ENCODE measurements at places on chromosomes 16 and 17.

- no peak overlapping the region for H3K4me3 ChIP-seq
- no peak overlapping the region for H3K27ac ChIP-seq
- no peak for DNase-seq
- H3K4me1 ChIP-seq, result no peaks in the 10 kb centered on the region
- no peaks in the 10 kb centered on the region for H3K27me3 ChIP-seq
- no peaks in the 10 kb centered on the region for H3K36me3 ChIP-seq
These were observed 16.1 kb upstream of the ZNF469 start for GRCh38 chr16:88366704-88367047.

GRCh38 chr17:48527547-48527932, 3.3 kb downstream of the HOXB1 start:
- no peaks in the 10 kb centered on the region for H3K36me3 ChIP-seq
- DNase-seq, result no peak
- H3K4me1 ChIP-seq, result peaks cover 11% of the 10 kb centered on the region

GRCh38 chr16:4213737-4214136, 28.1 kb downstream of the SRL start:
- no peak overlapping the region for H3K27ac ChIP-seq
- peaks cover 13% of the 10 kb centered on the region for H3K4me1 ChIP-seq
- DNase-seq, result peak; percentile 26

DNA sequence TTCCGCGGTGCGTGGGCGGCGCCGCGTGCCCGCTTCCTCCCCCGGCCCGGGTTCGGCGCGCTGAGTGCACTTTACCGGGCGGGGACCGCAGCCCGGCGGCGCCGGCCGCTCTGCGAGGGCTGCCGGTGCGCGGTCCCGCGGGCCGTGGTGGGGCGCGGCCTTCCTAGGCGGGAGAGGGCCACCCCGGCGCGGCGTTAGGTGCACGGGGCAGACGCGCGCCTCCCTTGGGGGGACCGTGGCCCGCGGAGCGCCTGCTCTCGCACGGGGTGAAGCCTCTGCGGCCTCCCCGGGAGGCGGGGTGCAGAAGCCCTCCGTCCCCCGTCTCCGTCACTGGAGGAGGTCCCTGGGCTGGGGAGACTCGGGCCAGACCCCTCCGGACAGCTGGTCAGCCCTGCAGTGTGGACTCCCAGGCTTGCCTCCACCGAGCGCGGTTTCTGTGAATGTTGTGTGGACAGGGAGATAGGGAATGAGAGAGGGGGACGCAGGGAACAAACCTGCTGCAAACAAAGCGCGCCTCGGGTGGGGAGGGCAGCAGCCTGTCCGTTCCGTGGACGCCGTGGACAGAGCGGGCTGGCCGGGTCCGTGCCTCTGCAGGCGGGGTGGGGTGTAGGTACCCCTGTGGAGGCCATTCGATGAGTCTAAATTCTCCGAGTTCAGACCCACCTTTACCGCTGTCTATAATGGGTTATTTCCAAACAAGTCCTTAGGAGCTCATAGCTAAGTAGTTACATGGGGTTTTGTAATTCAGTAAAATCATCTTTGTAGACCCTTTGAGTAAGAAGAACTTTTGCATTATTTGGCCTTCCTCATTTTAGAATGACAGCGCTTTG, 721 bp downstream of the TBCD start:
- DNase-seq, result no peak
- peak overlapping the region; percentile 94 for H3K27ac ChIP-seq
- H3K27me3 ChIP-seq, result no peaks in the 10 kb centered on the region
- H3K36me3 ChIP-seq, result peaks cover 11% of the 10 kb centered on the region
- peaks cover 16% of the 10 kb centered on the region for H3K4me1 ChIP-seq

GRCh38 chr17:67902511-67903231, 77.4 kb downstream of the BPTF start:
- H3K27ac ChIP-seq, result no peak overlapping the region
- H3K4me1 ChIP-seq, result no peaks in the 10 kb centered on the region
- no peak overlapping the region for H3K4me3 ChIP-seq
- H3K27me3 ChIP-seq, result no peaks in the 10 kb centered on the region
- H3K36me3 ChIP-seq, result peaks cover 96% of the 10 kb centered on the region

- H3K4me3 ChIP-seq, result no peak overlapping the region
- H3K4me1 ChIP-seq, result no peaks in the 10 kb centered on the region
- no peaks in the 10 kb centered on the region for H3K27me3 ChIP-seq
- peaks cover 100% of the 10 kb centered on the region for H3K36me3 ChIP-seq
- no peak overlapping the region for H3K27ac ChIP-seq
These were observed 12.0 kb downstream of the SRCAP start for GRCh38 chr16:30710971-30711370.

DNA sequence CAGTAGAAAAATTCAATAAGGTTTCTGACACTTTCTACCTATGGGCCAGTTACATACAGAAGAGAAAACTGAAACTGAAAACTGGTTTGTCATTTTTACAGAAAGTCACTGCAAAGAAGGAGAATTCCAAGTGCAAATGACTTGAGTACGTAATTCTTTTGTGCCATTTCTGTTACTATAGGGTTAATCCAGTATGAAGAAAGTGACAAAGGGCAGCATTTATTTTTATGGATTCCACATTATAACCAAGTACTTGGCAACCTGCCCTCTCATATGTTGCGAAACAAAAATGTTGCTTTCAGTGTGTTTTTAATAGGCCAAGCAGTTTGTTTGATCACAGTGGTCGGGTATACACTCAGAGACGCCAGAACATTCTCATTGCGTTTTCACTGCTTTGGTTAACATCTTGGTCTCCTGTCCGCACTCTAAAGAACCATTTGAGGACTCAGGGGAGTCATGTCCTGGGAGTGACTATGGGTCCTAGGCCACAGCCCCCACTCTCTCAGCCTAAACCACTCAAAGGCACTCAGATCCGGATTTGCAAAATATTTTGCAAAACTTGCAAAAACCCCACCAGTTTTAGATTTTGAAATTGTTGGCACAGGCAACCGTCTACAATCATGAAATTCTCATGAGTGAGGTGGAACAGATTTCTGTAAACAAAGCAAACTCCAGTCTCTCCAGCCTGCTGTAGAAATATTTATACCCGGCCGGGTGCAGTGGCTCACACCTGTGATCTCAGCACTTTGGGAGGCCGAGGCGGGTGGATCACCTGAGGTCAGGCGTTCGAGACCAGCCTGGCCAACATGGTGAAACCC, 15.4 kb upstream of the HELZ start:
- H3K36me3 ChIP-seq, result no peaks in the 10 kb centered on the region
- H3K4me1 ChIP-seq, result peaks cover 39% of the 10 kb centered on the region
- no peak overlapping the region for H3K4me3 ChIP-seq
- H3K27me3 ChIP-seq, result no peaks in the 10 kb centered on the region
- peak overlapping the region; percentile 68 for H3K27ac ChIP-seq
- peak; percentile 81 for DNase-seq

DNA sequence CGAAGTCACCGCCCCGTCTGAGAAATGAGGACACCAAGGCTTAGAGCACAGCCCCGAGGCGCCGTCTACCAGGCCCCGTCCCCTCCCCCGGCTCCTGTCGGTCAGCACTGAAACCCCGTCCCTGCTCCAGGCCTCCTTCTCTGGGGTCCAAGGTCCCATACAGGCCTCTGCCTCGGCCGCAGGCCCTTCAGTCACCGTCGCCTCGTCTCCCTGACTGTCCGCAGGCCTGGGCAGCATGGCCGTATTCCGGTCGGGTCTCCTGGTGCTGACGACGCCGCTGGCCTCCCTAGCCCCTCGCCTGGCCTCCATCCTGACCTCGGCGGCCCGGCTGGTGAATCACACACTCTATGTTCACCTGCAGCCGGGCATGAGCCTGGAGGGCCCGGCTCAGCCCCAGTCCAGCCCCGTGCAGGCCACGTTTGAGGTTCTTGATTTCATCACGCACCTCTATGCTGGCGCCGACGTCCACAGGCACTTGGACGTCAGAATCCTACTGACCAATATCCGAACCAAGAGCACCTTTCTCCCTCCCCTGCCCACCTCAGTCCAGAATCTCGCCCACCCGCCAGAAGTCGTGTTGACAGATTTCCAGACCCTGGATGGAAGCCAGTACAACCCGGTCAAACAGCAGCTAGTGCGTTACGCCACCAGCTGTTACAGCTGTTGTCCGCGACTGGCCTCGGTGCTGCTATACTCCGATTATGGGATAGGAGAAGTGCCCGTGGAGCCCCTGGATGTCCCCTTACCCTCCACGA, 617 bp downstream of the COASY start:
- no peak for DNase-seq
- H3K27ac ChIP-seq, result peak overlapping the region; percentile 94
- peaks cover 56% of the 10 kb centered on the region for H3K4me1 ChIP-seq
- H3K36me3 ChIP-seq, result peaks cover 23% of the 10 kb centered on the region
- peak overlapping the region; percentile 90 for H3K4me3 ChIP-seq

GRCh38 chr17:47210105-47210504, 957 bp downstream of the MYL4 start:
- no peak overlapping the region for H3K27ac ChIP-seq
- H3K27me3 ChIP-seq, result no peaks in the 10 kb centered on the region
- H3K4me3 ChIP-seq, result no peak overlapping the region
- no peaks in the 10 kb centered on the region for H3K36me3 ChIP-seq
- no peak for DNase-seq
- peaks cover 13% of the 10 kb centered on the region for H3K4me1 ChIP-seq

DNA sequence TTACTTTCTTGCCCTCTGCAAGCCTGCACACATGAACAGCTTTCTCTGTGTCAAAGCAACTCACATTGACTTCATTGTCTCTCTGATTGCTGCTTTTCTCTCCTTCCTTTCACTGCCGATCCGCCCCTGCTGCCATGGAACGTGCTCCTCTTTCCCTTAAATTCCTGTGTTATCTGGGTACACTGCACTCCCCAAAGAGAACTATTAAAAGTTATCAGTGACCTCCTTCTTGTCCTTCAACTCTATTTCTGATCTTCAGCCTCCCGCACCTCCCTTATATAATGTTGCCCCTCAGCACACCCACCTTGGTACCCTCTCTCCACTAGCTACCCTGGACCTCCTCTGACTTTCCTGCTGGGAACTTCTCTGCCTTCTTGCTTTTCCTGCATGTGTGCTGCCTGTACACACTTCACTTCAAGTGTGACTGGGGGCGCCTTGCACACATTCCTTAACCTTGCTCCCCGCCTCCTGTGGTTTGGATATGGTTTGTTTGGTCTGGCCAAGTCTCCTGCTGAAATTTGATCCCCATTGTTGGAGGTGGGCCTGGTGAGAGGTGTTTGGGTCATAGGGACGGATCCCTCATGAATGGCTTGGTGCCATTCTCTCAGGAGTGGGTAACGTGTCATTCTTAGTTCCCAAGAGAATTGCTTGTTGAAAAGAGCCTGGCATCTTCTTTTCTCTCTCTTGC, 26.7 kb upstream of the PMP22 start:
- no peaks in the 10 kb centered on the region for H3K36me3 ChIP-seq
- H3K4me1 ChIP-seq, result peaks cover 29% of the 10 kb centered on the region
- H3K27me3 ChIP-seq, result no peaks in the 10 kb centered on the region
- H3K27ac ChIP-seq, result no peak overlapping the region
